ENCODE measurements at places on chromosomes 1 and 21. TPM values are rescaled to one million over a fixed set of nuclear protein-coding genes. Genes with fewer than 3 reads are reported as not detected.
A peak's percentile ranks its signal among the peaks of the same experiment; 100 is the strongest.

GRCh38 chr1:170769691-170770090 lies 105.8 kb downstream of the PRRX1 start:
- no peak for DNase-seq

Gene PLA2G2C
- 1.1 TPM for polyA plus RNA-seq

- DNase-seq: peak; percentile 8
Measured at GRCh38 chr1:5914676-5915365, 77.4 kb downstream of the NPHP4 start.

Gene GJA8
- 13.4 TPM for polyA plus RNA-seq

Gene PADI2
- polyA plus RNA-seq: 3.2 TPM

DNA sequence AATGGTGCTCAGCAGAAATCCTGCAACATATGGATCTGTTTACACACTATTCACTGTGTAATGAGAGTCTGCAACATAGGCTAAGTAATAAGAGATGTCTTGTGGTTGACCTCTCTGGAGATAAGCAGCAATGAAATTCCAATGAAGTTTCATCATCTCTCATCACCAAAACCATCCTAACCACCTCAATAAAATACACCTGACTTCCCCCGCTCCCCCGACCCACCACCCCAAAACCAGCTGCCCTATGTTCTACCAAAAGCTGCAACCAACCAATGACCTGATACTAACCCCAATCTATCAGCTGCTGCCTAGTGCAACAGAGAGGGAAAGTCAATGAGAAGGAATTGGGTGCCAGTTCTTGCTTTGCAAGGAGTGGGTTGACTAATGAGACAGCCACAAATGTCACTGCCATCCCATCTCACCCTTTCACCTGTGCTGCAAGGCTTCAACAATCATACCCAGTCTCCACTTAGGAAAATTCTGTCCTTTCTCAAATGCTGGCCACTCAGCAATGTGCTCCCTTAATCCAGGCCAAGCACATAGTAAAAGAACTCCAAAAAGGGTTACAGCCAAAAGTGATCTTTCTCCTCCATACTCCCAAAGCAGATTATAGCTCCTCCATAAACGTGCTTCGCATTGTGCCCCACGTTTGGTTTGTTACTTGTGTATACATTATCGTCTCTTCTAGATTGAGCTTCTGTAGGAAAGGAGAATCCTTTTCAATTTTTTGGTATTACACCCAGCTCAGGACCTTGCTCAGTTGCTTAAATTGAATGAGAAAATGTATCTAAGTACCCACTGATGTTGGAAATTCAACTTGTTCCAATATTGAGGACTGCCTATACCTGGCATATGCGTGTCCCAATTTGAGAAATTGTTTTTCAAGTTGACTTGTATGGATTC lies 29.0 kb downstream of the MRPL39 start:
- DNase-seq: no peak

- no peak for DNase-seq
Measured at GRCh38 chr1:203713125-203713524, 51.9 kb upstream of the LAX1 start.

DNA sequence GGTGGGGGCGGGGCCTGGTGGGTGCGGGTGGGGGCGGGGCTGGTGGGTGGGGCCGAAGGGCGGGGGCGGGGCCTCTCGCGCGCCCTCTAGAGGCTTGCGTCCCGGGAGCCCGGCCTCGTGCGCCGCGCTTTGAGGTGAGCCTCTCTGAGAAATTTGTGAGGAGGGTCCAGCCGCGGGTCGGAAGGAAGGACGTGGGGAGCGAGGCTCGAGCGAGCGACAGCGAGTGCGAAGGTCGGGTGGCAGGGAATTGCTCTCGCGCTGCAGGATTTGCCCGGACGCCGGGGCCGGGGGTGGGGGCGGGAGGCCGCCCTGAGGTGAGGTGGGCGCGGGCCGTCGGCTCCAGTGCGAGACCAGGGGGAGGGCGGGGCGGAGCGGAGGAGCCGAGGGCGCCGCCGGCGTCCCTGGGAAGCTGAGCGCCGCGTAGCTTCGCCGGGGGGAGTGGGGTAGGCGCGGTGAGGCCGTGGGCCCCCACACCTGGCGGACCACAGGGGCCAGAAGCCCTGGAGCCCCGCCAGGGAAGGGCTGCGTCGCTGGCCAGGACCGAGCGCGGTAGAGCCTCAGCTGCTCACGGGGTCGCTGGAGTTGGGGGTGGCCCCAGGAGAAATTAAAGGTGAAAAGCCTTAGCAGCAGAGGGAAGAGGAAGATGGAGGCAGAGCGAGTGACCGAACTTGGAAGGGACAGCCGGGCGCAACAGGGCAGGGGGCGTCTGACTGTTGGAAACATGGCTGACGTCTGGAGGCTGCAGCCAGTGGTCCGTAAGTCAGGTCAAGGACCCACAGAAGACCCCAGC lies 754 bp upstream of the LSS start:
- no peak for DNase-seq

Gene UBXN10
- 43.7 TPM for polyA plus RNA-seq

Gene POU3F1
- polyA plus RNA-seq: 1.6 TPM

GRCh38 chr1:2495546-2495945 lies 19.5 kb downstream of the PLCH2 start:
- no peak for DNase-seq

DNA sequence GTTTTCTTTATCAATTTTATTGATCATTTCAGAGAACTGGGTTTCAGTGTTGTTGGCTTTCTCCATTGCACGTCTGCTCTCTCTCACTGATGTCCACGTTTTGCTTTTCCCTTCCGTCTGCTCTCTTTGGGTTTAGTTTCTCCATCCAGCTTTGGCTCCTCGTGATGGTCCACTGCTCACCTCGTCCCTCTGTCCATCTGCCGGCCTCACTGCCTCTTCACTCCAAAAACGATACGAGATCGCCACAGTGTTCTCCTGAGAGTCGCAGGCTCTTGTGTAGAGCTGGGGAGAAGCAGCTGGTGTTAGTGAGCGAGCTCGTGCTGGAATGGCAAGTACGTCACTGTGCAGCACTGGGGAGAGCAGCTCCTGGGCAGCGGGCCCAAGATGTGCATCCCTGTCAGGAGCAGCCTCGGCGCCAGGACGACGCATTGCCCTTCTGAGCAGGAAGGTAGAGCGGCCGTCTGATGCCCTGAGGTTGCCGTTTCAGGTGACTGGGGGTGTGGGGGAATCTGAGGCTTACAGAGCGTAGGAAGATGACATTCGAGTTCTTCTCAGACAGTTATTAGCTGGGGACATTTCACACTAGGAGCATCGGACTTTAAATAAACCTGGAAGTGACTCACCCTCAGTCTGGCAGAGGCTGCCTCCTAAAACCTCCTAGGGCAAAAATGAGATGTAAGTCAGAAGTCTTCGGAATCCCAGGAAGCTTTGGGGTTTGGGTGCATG lies 31.4 kb upstream of the PCBP3 start:
- no peak for DNase-seq

DNA sequence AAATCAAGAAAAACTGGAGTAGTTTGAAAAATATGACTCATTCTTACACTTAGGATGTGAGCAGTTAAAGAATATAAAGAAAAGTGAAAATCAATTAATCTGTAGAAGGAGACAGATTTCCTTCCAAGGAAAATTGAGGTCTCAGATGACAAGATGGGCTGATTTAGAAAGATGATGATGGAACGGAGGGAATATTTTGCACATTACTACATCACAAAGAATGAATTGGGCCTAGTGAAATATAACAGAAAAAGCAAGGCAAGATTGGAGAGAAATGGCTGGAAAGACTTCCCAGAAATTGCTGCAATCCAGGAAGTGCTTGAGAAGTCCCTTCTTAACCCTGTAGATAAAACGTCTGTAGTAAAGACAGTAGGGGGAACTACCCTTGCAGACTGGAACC lies 169.1 kb upstream of the SYT6 start:
- no peak for DNase-seq

DNA sequence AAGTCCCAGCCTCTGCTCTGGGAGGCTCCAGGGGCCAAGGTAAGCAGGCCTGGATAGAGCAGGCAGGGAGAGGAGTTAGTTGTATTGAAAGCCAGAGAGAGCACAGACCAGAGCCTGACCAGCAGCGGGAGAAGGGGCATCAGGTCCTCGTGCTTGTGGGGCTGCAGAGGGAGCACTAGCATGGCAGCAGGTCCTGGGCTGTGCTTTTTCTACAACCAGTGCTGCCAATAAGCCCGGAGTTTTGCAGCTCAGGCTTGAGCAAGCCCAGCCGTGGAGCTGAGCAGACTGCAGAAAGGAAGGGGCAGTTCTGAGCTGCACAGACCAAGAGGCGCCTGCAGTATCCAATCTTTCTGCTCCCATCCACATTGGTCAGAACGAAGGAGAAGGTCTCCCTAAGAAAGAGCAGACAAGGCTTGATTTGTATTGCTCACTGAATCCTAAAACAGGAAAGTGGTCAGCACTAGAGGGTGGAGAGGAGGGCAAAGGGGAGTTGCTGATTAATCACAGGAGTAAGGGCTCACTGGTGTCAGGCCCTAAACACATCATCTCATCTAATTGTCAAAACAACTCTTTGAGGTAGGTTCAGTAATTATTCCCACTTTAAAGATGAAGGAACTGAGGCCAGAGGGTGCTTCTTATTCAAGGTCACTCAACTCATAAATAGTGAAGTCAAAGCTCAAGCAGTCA lies 2.7 kb downstream of the DENND2D start:
- no peak for DNase-seq

- no peak for DNase-seq
Measured at GRCh38 chr1:8753736-8754135, 63.7 kb downstream of the RERE start.

DNA sequence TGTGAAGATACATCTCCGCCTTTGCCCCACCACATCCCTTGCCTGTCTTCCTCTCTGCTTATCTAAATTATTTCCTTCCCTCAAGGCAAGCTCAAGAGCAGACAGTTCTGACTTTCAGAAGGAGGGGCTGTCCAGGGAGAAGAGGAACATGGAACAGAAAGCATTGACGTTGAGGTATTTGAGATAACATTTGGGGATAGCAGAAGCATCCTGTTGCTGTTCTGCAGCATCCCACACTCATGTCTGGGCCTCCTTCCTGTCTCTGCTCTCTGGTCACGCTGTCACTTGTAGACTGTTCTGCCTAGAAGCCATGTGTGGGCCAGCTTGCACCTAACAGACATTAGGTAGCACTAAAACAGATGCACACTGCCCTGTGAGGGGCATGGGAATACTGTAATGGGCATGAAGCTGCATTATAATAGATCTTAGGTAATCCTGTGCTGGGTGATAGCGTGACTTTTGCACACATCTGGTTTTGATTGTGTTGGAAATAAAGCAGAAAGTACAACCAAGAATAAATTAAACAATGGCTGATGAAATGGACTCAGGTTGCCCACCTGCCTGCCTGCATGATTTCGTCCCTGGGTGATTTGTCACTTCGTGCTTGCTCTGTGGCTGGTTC lies 660 bp upstream of the RD3 start:
- DNase-seq: no peak

Gene SLC25A34
- 2.6 TPM for polyA plus RNA-seq

DNA sequence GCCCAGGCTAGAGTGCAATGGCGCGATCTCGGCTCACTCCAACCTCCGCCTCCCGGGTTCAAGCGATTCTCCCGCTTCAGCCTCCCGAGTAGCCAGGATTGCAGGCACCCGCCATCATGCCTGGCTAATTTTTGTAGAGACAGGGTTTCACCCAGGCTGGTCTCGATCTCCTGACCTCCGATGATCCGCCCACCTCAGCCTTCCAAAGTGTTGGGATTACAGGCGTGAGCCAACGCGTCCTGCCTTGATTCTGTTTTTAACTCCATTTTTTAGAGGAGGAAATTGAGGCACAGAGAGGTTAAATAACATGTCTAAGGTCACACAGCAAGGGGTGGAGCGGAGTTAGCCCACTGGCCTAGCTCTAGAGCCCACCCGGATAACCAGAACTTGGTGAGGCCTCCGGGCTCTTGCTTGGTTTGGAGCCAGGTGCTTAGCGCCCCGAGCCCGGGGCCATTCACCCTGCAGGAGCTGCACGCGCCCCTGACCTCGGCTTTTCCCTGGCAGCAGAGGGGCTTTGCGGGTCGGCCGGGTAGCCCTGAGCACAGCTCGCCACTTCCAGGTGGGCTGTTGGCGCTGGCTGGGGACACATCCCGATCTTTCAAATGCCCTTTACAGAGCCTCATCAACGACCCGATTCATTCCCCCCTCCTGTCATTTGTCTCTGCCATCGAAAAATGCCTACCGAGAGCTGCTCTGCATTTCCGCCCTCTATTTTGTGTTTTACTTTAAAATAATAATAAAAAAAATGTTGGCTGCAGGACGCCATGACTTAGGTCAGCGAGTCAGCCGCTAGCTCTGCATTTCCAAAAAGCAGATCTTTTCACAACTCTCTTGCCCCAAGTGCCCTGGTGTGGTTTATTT lies 11.2 kb downstream of the SIM2 start:
- DNase-seq: no peak

GRCh38 chr1:108190001-108190634 lies 10.0 kb downstream of the SLC25A24 start:
- no peak for DNase-seq

- DNase-seq: peak; percentile 81
Measured at GRCh38 chr1:156705918-156706656, 704 bp upstream of the CRABP2 start.

DNA sequence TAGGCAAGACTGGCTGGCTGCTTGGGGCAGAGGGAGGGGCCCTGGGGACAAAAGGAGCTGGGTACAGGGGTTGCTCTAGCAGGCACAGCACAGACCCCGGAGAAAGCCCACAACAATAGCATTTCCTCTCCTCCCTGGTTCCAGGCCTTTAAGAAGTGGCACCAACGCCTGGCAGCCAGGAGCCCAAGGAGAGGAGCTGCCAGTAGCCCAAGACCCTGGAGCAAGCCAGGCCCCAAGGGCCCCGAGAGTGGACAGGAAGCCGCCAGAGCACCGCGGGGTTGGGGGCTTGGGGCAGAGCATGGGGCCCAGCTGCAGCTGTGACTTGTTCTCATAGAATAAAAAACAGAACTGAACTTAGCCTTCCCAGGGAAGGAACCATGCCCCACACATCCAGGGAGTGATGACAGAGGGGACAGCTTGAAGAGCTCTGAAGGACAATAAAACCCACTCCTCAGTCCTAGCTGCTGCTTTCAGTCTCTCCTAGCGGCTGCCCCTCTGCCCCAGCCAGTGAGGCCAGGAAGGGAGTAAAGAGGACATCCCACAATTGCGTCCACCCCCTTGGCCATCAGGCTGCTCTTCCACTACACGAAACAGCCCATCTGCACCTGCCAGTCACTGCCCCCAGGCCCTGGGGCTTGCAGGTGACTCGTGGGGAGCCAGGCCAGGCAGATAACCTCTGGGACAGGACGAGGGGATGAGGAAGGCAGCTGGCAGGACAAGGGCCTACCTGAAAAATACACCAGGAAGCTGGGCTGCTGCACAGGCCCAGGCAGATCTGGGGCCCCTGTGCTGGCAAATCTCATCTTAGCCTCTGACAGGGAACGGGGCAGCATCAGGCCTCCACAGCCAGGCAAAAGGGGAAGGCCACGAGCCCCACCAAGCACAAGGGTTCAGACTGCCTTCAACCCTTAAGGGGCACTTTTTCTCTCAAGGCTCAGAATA lies 16.4 kb downstream of the MTHFR start:
- no peak for DNase-seq

- DNase-seq: no peak
Measured at GRCh38 chr21:27040738-27041469, 74.0 kb upstream of the ADAMTS5 start.

DNA sequence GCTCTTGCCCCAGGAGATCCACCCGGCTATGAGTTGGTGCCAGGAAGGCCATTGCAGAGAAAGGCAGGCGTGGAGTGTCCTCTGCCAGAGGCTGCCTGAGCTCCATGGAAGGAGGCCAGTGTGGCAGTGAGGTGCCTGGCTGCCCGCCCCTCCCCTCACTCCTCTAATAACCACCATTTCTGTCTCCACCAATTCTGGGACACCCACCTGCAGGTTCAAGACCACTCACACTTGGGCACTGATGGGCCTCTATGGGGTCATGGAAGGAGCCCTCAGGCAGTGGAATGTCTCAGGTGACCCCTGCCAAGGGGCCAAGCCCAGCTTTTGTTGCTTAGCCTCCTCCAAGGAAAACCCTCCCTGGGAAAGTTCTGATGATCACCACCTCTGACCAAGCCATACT lies 731.6 kb downstream of the MATN1 start:
- DNase-seq: no peak

Gene KRTAP19-1
- polyA plus RNA-seq: not detected

All from testis (tissue), 5 donors.